NCI-H510A (cell line): ENCODE measurements at places on chromosomes 12 and 14.

- no peak for DNase-seq
Measured at GRCh38 chr12:47721431-47721973, 3.8 kb downstream of the ENDOU start.

DNA sequence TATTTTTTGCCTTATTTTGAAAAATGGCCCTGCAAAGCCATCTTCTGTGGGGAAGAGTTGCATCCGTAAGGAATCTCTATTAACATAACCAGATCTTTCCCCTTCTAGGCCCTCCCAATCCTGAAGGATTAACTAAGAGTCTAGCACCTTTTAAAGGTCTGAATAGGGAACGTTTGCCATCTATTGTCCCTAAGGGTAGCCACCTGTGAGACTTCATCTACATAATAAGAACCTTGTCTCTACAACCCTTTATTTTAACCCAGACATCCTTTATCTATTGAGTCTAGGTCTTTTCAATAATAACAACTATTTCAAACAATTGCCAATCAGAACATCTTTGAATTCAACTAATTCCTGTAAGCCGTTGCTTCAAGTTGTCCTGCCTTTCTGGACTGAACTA is 4.4 kb downstream of the EDDM3B start:
- no peak for DNase-seq

GRCh38 chr12:4032924-4033615 is 159.9 kb upstream of the PARP11 start:
- no peak for DNase-seq

DNA sequence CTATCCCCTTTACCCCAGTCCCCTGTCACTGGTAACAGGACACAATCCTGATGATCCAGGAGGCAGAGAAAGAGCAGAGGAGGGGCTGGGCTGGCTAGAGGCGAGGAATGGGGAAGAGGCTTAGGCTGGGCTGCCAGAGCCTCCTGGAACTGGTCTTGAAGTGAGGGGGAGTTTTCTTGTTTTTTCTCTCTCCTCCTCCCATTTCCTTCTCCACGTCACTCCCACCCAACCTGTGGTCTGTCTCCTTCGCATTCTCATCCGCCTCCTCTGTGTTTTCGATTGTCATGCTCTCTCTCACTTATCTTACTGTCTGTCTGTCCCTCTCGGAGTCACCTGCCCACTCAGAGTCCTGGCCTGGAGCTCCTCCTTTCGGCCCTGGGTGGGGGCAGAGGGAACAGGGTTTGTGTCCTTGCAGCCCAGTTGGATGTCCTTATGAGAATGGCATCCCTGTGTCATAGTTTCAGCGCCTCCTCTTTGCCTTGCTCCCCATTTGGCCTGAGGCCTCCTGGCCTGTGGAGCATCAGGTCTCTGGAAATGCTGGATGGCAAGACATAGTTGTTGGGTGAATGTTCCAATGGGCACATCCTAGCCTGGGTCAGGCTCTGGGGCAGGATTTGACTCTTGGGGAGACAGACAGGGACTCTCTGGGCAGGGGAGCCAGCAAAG is 3.4 kb upstream of the KRT80 start:
- no peak for DNase-seq

DNA sequence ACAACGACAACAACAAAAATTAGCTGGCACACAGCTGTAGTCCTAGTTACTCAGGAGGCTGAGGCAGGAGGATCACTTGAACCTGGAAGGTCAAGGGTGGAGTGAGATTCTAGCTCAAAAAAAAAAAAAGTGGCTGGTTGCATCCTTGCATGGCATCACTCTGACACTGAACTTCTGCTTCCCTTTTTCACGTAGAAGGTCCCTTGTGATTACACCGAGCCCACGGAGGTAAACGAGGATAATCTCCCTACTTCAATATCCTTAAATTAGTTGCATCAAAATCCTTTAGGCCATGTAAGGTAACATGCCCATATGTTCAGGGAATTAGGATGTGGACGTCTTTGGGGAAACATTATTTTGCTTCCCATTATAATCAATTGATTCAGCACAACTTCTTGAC is 4.0 kb upstream of the PPP4R4 start:
- no peak for DNase-seq

- no peak for DNase-seq
Measured at GRCh38 chr12:54356951-54357356, 7.3 kb downstream of the GPR84 start.

DNA sequence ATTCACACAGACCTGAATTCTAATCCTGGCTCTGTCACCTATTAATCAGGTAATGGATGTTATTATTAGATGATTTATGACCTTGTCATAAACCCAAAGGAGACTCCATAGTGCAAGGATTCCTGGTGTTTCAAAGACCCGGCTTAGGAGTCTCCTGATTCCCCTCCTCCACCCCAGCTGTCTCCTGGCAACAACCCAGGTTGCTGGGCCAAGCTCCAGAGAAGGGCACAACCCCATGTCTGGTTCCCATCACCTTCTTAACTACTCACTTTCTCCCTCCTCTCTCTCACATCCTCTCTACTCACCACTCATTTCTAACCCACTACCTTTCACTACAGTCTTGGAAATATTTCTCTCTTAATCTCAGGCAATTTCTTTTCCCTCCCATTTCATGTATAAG is 41.6 kb downstream of the RHOJ start:
- no peak for DNase-seq

DNA sequence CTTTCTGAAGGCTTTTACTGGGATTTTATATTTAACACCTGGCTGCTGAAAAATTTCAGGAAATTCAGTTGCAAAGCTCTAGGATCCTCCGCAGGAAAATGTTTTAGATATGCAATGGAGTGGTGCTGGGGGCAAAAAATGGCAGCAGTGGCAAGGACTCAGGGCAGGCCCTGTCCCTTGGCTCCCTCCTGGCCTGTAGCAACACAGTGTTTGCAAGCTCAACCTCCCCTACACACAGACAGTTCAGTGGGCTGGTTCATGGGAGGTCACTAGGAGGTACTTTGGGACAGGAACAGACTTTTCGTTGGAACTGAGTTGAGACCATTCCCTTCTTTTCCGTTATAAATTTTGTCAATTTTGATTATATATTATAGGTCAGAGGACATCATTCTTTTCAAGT is 270.4 kb downstream of the ADAMTS20 start:
- no peak for DNase-seq

DNA sequence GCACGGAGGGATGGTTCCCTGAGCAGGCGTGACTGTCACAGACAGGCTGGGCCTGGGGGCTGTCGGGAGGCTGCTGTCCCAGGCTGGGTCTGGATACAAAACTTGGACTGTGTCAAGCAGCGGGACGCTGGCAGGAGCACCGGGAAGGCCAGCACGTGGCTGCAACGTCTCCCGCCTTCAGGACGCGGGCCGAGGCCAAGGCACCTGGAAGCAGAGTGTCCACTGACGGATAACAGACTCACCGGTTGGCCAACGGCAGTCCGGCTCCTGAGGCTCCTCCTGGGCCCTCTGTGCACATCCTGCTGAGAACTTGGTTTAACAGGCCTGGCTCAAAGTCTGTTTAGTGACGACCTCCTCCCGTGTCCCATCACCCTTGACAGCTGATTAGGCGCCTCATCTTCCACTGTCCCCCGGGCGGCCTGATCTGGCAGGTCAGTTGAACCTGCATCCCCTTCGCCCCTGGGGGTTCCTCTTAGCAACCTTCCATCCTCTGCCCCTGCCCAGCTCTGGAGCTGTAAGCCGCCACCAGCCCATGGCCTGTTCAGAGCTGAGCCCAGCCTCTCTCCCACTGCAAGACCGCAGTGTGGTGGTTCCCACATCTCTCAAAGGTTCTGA is 2.5 kb downstream of the XRCC3 start:
- DNase-seq: no peak

- DNase-seq: no peak
Measured at GRCh38 chr14:104766256-104766862, 13.4 kb downstream of the SIVA1 start.

- DNase-seq: no peak
Measured at GRCh38 chr12:114193474-114193873, 212.5 kb downstream of the TBX5 start.

DNA sequence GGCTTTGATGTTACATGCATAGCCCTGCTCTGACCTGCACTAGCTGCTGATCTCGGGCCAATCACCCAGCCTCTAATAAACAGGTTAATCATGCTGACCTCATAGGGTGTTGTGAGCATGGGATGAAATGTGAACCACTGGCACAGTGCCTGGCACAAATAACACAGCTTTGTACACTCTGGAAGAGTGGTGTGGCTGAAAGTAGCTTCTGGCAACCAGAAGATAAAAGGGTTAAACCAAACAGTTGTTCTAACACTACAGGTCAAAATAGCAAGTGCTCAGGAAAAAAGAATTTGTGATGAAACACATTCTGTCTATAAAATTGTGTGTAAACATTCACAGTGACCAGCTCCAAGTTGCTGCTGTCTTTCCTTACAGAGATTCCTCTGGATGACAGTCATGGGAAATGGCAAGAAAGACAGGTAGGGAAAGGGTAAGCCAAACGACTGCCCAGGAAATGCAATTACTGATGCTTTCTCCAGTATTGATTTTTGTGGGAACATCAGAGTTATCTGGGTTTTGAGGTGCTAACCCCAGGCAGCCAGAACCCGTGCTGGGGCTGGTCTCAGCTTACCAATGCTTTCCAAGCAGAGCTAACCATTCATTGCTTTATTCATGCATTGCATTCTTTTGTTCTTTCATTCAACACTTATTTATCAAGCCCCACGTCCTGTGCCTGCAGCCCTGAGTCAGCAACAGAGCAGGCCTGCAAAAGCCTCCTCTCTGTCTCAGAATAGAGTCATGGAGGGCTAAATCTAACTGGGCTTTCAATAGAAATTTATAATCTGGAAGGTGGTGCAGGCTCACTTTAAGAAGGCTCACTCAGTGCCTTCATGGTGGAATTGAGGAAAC is 38.1 kb upstream of the CAPRIN2 start:
- no peak for DNase-seq

GRCh38 chr12:41014643-41015020 is 173.5 kb upstream of the PDZRN4 start:
- no peak for DNase-seq

- no peak for DNase-seq
Measured at GRCh38 chr12:27732281-27732680, 21.6 kb downstream of the MRPS35 start.

DNA sequence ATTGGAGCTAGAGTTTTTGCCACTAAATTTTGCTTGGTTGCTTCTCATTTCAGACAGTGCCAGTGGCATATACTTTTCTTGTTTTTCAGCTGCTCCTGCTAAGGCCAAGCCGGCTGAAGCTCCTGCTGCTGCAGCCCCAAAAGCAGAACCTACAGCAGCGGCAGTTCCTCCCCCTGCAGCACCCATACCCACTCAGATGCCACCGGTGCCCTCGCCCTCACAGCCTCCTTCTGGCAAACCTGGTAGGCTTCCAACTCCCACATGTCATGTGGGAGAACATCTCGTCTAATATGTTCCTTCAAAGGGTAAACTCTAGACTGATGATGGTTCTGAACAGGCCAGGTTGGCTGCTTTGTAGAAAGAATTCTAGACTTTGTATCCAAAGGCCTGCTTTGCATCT is 11.0 kb downstream of the DLST start:
- no peak for DNase-seq

DNA sequence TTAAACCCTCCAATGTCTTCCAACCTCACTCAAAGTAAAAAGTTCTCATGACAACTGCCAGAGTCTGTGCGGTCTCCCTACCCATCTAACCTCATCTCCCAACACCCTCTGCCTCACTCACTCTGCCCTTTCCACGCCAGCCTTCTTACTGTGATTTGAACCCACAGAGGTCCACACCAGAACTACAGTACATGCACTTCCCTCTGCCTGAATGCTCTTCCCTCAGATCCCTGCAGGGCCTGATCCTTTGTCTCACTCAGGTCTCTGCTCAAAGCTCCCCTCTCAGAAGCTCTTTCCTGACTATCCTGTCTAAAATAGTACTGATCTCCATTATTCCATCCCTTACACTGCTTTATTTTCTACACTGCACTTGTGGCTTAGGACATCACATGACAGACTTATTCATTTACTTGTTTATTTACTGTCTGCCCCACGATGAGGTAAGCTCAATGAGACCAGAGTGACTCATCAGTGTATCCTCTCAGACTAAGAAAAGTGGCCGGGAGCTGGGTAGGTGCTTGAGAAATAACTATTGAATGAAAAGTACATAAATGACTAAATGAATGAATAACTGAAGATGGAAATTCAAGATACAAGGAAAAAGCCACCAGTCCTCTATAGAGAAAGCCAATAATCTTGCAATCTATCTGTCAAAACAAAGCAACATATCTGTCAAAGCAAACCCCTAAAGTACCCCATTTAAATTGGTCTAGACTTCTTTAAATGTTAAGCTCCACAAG is 17.1 kb downstream of the POMT2 start:
- DNase-seq: peak; percentile 19

DNA sequence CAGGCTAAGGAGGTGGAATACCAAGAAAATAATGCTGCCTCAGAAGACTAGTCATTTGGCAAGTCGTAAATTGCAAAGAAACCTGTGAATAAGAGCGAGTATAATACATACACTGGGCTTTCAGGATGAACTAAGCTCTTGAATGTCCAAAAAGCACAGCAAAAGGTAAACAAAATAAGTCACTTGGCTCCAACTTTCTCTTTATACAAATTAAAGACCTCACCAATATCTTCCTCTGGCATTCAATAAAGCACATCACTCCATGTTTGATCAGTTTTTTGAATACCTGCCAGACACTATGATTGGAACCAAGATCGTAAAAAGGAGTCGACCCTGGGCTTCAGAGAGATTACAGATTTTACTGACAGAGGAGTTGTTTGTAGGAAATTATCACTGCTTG is 3.5 kb downstream of the DICER1 start:
- DNase-seq: no peak

DNA sequence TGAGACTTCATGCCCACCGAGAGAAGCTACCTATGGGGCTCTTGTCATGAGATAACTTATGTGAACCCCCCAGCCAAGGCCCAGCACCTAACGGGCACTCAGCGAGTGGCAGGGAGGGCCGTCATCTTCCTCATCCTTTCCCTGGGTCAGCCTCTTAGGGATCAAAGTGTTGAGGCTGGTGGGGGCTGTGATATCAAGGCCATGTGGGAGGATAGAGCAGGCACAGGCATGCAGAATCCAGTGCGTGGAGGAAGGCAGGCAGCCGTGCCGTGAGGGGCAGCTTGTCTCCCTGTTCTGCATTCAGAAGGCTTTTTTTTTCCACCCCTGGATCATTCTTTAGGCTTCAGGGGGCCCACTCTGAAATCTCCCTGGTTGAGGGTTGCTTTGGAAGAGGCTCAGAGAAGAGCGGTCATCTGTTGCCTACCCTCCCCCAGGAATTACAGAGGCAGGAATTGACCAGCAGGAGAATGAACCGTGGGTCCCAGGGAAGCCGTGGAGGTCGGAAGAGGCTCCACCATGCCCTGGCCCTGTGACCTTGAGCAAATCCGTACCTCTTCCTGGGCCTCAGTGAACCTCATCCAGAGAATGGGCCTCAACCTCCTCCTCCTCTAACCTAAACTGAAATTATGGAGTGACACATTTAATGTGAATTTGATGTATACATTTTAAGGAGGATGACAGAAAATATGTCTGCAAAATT is 62.8 kb downstream of the BEGAIN start:
- no peak for DNase-seq
